ENCODE measurements at places on chromosomes 5 and 9. TPM values are rescaled to one million over a fixed set of nuclear protein-coding genes. Genes with fewer than 3 reads are reported as not detected.

DNA sequence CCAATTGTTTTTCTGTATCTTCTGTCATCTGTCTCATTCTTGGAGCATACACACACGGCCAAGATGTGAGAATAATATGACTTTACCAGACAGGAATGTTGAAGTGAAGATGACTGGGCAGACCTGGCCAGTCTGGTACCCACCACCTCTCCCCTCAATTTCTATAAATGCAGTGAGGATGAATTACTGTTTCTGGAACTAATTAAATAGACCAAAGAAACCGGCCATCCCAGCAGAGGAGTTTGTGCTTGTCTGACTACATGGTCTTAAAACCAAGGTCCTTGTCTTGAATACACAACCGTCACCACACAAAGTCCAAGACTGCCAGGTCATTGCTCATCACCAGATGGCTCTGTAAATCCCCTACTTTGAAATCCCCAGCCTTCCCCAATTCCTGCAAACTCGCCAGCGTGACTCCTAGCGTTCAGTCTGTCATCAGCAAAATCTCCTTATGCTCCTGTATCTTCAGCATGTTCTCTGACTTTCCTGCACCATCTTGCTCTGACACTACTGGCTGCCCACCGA is 147.2 kb downstream of the PDE4D start:
- no peak for DNase-seq

- DNase-seq = no peak
Measured at GRCh38 chr9:110895147-110895905, 142.9 kb downstream of the LPAR1 start.

GRCh38 chr9:98806394-98807035 is 955 bp upstream of the GALNT12 start:
- peak; percentile 92 for DNase-seq

DNA sequence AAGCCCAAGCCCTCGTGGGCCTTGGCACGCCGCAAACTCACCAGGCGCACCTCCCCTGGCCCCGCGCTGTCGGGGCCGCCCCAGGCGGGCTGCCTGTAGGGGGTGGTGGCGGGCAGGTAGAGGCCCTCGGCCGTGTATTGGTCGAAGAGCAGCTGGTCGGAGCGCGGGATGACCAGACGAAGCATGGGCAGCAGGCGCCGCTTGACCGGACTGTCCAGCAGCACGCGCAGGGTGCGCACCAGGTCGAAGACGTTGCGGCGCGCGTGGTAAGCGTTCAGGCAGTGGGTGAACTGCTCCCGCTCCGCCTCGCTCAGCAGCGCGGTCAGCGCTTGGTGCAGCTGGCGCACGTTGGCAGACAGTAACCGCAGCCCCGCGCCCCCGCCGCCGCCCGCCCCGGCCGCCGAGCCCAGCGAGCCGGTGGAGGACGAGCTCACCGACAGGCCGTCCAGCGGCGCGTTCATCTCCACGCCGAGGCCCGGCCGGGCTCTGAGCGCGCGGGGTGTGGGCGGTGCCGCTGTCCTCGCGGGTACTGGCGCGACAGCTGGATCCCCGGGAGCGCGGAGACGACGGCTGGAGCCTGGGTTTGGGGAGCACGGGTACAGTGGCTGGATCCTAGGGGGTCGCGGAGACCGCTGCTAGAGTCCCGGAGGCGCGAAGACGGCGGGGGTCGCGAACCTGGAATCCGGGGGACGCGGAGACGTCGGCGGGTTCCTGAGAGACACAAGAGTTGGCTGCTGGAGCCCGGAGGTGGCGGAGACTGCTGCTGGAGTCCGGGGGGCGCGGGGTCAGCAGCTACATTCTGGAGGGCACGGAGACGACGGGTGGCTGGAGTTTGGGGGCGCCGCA is 709 bp downstream of the WHRN start:
- DNase-seq = peak; percentile 93

DNA sequence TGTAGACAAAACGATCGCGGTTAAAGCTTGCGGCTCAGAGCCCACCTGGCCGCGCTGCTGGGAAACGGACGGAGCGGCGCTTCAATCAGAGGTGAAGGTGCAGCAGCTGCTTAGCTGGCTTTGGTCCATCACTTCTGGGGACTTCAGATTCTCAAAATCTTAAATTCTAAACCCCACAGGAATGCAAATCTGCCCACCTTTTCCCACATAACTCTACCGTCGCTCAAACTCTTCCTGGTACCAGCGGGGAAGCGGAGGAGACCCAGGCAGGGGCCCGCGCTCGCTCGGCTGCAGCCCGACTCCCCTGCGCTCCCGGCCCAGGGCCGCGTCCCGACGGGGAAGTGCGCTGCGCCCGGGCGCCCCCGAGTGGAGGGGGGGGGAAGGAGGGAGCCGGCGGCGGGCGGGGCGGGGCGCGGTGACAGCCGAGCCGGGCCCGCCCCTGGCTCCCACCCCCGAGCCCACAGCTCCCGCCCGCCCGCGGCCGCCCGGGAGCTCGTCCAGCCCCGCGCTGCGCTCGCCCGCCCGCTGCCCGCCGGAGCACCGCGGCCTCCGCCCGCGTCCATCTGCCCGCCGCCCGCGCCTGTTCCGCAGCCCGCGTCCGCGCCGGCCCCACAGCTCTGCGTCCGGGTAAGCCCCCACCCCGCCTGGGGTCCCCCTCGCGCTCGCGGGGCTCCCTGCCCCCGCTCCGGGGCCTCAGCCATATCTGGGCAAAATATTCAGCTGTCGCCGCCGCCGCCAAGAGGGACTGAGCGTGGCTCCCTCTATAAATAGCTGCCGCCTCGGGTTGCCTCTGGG is at the start of gene TMOD1:
Gene TMOD1 (plus strand): TSS at position 490 of the 795 bp plus-strand sequence. CDS start 22,523 bp downstream, outside the sequence.
- peak; percentile 98 for DNase-seq

DNA sequence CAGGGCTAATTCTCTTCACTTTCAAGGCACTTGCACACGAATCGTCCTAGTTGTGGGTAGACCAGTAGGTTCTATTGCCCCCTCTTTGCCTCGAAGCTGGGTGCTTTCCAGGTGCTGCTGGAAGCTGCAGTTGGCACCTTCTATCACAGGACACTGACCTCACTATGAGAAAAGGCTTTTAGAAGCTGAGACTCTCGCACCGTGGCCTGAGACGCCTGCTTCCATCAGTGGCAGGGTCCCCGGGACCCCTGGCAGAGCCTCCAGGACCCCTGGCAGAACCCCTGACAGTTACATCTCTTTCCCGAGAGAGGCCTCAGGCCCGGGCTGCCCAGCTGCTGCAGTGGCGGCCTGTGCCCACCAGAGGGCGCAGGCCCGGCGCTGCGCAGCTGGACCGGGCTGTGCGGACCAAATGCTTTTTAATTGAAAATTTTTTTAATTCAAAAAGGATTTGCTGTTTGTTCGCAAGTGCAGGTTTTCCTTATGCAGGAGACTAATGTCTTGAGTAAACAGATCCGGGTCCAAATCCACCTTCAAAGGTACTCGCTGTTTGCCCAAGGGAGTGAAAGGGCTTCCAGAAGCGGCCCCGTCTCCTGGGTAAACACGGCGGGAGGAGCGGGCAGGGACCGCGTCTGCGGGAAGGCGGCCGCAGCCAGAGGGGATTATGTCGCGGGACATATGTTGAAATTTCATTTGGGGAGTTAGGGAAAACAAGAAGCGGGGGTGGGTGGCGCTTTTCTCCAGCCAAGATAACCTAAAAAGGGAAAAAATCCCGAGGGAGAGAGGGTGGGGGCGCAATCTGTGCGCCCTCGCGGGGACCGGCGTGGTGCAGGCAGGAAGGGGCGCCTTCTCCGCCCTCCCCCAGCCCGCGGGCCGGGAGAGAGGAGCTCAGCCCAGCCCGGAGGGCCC is 114.5 kb upstream of the LMX1B start:
- peak; percentile 94 for DNase-seq

- no peak for DNase-seq
Measured at GRCh38 chr9:19481121-19481870, 72.5 kb downstream of the ACER2 start.

ACOT12 gene
- not detected for total RNA-seq

GRCh38 chr9:127232833-127233549 is 31.6 kb upstream of the GARNL3 start:
- DNase-seq = no peak

- peak; percentile 83 for DNase-seq
Measured at GRCh38 chr9:77648234-77649108, at the start of gene GNA14. Gene GNA14 (minus strand): TSS chr9:77648322. CDS start chr9:77647793, 529 bp downstream.

GRCh38 chr5:40797273-40798011 is 732 bp downstream of the PRKAA1 start:
- DNase-seq = peak; percentile 94

DNA sequence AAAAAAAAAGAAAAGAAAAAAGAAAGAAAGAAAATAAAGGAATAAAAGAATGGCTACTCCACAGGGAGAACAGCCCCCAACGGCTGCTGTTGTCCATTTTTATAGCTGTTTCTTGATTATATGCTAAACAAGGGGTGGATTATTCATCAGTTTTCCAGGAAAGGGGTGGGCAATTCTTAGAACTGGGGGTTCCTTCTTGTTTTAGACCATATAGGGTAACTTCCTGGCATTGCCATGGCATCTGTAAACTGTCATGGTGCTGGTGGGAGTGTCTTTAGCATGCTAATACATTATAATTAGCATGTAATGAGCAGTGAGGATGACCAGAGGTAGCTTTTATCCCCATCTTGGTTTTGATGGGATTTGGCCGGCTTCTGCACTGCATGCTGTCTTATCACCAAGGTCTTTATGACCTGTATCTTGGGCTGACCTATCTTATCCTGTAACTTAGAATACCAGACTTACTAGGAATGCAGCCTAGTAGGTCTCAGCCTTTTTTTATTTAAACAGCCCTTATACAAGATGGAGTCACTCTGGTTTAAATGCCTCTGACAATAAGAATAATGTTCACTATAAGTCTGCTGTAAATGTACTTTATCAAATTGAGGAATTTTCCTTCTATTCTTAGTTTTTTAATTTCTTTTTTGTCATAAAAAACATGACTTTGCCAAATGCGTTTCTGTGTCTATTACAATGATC is 28.6 kb downstream of the TRIM7 start:
- no peak for DNase-seq

- peak; percentile 62 for DNase-seq
Measured at GRCh38 chr5:177994063-177994462, 2.0 kb downstream of the PROP1 start.

- peak; percentile 52 for DNase-seq
Measured at GRCh38 chr9:113566016-113566711, 102.6 kb downstream of the RGS3 start.

DNA sequence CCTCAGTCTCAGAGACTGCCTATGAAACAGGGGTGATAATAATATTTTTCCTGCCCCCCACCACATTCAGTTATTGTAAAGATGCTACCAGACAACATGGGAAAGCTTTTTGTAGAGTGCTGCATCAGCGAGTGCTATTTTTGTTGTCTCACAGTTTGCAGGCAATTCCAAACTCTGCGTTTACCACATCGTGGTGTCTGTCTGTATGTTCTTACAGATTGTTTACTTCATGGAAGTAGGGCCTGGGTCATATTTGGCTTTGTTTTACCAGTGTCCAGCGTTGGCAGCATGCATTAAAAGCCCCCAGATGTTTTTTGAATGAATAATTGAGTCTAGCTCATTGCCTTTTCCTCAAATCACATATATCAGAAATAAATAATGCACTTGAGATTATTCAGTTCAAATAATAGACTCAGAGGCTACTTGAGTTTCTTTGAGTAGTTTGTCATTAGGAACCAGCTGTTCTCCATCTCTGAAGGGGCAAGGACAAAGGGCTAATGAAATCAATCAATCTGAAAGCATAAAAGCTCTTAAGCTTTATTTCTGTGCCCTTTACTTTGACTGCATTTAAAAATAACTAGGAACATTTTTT is 243.7 kb downstream of the CWC27 start:
- DNase-seq = no peak
